CD4-positive, alpha-beta T cell treated with Interleukin-6 for 4 hours (primary cell): ENCODE measurements at places on chromosomes 16 and 17.

- DNase-seq: no peak
These were observed 11.3 kb upstream of the CD300A start for GRCh38 chr17:74455025-74455545.

DNA sequence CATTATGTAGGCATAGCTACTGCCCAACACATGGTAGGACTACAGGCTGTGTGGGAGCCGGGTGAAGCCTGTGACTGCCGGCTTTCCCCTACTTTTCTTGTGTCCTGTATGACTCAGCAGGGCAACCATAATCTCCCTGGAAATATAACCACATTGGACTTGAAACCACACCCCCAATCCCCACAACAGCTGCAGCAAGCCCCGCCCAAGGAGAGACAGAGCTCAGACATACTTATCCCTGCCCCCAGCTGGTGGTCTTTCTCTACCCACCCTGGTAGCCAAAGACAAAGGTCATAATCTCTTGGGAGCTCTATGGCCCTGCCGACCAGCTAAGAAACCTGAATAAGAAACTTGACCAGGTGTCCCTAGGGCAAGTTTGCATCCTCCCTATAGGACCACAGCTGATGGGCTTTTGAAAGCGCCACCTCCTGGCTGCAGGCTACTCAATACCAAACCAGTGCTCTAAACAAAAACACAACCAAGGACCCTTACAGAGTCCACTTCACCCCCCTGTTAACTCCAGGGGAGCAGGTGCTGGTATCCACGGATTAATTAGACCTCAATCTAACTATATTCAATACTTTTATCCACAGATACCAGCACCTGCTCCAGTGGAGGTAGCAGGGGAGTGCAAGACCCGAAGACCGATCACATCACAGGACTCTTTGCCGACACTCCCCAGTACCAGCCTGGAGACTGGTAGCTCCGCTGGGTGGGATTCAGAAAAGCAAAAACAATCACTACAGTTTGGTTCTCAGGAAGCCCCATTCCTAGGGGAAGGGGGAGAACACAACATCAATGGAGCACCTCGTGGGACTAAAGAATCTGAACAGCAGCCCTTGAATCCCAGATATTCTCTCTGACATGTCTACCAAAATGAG, 91.2 kb downstream of the IRX5 start:
- DNase-seq: no peak

- DNase-seq: no peak
These were observed 37.2 kb upstream of the ENDOV start for GRCh38 chr17:80377798-80378197.

DNA sequence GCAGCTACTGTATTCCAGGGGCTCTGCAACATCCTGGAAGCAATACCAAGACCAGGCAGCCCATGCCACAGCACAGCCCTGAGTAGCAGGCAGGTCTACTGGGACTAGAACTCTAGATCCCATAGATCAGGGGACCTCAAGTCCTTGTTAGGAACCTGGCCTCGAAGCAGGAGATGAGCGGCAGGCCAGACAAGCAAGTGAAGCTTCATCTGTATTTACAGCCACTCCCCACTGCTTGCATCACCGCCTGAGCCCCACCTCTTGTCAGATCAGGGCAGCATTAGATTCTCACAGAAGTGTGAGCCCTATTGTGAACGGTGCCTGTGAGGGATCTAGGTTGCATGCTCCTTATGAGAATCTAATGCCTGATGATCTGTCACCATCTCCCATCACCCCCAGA, 295.7 kb upstream of the TNRC6C start:
- no peak for DNase-seq

GRCh38 chr17:47735139-47735464, 2.1 kb downstream of the TBX21 start:
- no peak for DNase-seq

GRCh38 chr17:37494401-37494831, 4.7 kb downstream of the DUSP14 start:
- DNase-seq: no peak

DNA sequence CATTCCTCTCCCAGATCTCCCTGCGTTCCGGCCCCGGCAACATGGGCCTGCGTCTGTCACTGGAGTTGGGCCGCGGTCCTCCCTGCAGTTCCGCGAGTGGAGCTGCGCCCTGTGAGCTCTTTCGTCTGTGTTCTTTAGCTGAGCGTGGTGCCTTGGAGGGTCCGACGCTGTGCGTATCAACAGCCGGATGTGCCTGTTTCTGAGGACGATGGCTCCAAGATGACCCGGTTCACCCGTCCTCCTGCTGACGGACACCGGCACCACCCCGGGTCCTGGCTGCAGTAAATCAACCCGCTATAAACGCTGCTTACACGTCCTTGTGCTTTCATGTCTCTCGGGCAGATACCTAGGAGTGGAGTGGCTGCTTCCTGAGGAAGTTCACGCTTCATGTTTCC, 44.8 kb upstream of the GNG13 start:
- no peak for DNase-seq

- no peak for DNase-seq
These were observed 52.4 kb downstream of the WWP2 start for GRCh38 chr16:69814561-69814960.

DNA sequence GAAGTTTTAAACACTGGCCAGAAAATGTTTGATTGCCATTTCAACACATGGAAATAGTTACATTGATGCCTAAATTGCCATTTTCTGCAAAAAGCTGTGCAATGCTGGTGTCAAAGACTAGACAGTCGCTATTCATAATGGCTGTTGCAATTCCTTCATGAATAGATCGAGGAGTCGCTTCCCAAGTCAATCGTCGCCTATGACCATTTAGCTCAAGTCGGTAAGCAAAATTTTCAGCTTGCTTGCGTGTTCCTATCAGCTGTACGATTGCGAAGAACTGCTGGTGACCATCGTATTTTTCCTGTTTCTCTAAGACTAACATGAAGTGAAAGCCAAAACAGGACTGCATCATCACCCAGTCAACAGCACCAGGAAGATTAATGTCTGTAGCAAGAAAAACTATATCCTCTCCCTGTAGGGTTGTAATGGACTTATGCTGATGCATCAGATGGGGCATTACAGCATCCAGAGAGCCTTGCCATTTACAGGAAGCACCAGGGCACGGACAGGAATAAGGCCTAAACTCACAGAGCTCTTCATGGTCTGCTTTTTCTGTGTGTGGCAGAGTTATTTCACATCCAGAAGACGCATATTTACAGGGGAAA, 23.6 kb downstream of the SIAH1 start:
- DNase-seq: no peak

DNA sequence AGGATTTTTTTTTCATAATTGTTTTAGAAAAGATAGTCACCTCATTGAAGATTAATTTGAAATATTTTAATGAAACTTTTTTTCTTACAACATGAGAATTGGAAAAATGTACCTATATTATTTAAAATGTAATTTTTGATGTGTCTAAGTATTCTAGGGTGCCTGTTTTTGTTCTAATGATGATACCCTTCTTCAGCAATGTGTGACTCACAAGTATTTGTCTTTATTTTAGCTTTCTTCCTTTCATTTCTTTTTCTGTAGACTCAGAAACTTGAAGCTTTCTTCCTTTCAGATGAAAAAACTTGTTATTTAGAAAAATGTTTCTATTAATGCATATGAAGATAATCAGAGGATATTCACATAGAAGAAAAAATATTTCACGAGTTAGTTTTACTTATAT, 231.8 kb downstream of the BCAS3 start:
- DNase-seq: no peak

DNA sequence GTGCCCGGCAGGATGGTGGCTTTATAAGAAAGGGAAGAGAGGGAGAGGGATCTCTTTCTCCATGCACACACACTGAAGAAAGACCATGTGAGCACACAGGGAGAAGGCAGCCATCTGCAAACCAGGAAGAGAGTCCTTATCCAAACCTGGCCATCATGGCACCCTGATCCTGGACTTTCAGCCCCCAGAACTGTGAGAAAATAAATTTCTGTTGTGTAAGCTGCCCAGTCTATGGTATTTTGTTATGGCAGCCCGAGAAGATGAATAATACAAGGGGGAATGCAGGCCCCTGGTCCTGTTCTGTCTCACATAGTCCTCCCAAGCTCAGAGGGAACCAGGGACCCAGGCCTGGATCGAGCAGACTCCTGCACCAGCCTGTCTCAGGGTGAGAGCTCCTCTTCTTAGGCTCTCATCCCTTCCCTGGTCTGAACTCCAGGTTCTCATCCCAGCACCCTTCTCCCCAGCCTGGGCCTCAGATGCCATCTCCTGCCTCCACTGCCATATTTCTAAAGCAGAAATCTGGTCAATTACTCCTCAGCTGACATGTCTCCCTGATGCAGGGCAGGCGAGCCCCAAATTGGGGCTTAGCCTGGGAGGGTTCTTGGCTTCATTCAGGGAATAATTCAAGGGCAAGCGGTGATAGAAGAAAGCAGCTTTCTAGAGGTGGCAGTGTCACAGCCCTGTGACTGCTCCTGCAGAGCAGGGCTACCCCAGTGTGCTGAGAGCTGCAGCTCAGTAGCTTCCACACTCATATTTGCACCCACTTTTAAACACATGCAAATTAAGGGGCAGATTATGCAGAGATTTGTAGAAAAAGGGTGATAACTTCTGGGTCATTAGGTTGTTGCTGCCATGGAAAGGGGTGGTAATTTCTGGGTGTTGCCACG, 28.8 kb downstream of the IGFBP4 start:
- DNase-seq: no peak

GRCh38 chr16:75909746-75910145, 183.5 kb upstream of the CPHXL start:
- DNase-seq: no peak

DNA sequence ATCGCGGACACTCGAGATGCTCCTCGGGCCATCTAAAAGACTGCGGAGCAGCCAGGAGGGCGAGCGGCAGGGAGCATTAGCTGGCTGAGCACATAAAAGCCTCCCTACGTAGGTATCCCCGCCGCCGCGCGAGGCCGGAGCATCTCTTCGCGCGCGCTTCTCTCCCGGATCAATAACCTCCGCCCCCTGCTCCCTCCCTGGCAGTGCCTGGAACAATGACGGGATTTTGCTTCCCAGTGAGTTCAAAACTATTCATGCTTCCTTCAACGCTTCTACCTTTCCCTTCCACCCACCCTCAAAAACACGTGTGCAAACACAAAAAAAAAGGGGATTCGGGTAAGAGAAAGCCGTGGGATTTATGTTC, 984 bp downstream of the CENPV start:
- DNase-seq: peak; percentile 47

DNA sequence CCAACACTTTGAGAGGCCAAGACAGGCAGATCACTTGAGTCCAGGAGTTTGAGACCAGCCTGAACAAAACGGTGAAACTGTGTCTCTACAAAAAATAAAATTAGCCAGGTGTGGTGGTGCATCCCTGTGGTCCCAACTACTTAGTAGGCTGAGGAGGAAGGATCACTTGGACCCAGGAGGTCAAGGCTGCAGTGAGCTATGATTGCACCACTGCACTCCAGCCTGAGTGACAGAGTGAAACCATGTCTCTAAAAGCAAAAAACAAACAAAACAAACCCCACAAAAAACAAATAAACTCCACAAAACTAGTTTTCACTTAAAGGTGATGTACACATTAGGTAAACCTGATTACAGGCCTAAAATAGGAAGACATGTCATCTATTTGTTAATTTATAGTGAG, 40.3 kb downstream of the MARVELD3 start:
- no peak for DNase-seq

DNA sequence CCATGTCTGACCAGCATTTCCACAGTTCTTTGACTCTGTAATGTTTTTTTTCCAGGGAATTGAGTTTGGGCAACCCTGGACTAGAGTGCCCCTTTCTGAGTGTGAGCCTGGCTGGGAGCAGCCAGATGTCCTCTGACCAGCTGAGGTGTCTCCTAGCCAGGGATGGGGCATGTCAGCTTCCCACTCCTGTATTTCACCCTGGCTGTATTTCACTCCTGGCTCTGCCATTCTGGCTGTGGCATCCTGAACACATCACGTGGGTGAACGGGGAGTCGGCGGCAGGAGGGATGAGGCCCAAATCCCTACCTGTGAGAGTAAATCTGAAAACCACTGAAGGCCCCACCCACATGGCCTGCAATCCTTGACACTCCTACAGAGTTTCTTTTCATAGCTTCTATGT, 31.3 kb downstream of the KDM8 start:
- no peak for DNase-seq

DNA sequence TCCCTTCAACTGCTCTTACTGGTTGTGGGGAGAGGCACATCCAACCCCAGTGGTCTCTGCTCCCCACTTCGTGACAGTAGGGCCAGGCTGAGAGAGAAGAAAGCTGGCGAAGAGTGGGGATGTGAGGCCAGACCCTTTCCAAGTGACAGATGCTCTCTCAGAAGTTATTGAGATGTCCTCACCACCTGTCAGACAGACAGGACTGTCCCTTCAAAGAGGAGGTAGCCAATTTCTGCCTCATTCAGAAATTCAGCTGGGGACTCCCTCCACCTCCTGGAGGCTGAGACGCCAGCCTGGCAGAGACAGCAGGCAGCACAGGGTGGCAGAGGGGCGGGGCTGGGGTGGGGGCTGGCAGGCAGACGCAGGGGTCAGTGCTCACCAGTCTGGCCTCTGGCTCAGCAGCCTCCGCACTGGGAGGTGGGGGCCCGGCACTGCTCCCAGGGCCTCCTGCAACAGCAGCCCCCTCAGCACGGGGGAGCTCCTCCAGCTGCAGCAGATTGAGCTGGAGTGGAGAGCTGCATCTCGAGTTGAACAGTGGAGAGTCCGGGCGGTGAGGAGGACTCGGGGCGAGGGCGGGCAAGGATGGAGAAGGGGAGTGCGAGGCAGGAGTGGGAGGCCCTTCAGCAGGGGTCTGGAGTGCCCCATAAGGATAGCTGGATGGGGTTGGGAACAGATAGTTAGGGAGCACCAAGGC, 9.2 kb downstream of the PER1 start:
- no peak for DNase-seq

GRCh38 chr17:78745407-78746088, 36.5 kb downstream of the CYTH1 start:
- DNase-seq: peak; percentile 76

DNA sequence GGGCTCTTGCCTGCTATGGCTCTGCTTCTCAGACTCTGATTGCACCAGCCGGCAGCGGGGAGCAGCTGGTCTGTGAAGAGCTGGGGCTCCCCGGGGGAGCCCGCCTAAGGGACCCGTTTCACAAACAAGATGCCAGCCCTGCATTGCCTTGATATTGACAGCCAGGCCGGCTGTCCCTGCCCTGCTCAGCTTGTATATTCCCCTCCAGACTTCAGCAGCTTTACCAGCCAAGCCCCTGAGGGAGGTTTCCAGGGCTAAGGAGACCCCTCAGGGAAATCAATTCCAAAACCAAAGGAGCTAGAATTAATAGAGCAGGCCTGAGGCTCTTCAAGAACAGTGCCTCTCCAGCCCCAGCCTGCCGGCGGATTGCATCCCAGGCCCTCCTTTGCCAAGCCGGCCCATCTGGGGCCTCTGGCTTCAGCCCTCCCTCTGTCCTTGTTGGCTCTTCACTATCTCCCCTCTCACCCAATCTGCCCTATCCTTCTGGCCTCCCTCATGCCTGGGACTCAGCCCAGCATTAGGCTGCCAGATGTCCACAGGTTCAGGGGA, 5.7 kb downstream of the CALB2 start:
- no peak for DNase-seq

GRCh38 chr16:29994600-29995323, 655 bp downstream of the HIRIP3 start:
- peak; percentile 79 for DNase-seq

- peak; percentile 12 for DNase-seq
These were observed 502 bp downstream of the FAAP100 start for GRCh38 chr17:81551458-81552243.

- DNase-seq: no peak
These were observed 530.1 kb downstream of the KCNJ2 start for GRCh38 chr17:70699408-70699807.

- DNase-seq: no peak
These were observed 16.4 kb downstream of the ZNF287 start for GRCh38 chr17:16552637-16553045.

- DNase-seq: no peak
These were observed 301.4 kb downstream of the CA10 start for GRCh38 chr17:51857052-51857597.

GRCh38 chr17:57357392-57357784, 101.1 kb downstream of the MSI2 start:
- no peak for DNase-seq
